GM23338 (cell line): ENCODE measurements at places on chromosomes 4 and X.

- no peak overlapping the region for H3K4me3 ChIP-seq
- H3K36me3 ChIP-seq, result no peaks in the 10 kb centered on the region
- H3K4me1 ChIP-seq, result no peaks in the 10 kb centered on the region; the same call in 1 of the 2 replicates
- no peak overlapping the region for H3K27ac ChIP-seq
Measured at GRCh38 chr4:8837181-8837841, 34.3 kb downstream of the HMX1 start.

- no peak overlapping the region for H3K4me3 ChIP-seq
- no peak overlapping the region for H3K27ac ChIP-seq
- H3K27me3 ChIP-seq, result no peaks in the 10 kb centered on the region
- DNase-seq, result no peak
- H3K4me1 ChIP-seq, result peaks cover 7% of the 10 kb centered on the region; the same call in 1 of the 2 replicates
Measured at GRCh38 chr4:118289794-118290193, 63.0 kb downstream of the PRSS12 start.

- DNase-seq, result no peak
- no peak overlapping the region for H3K4me3 ChIP-seq
- no peak overlapping the region for H3K27ac ChIP-seq
- H3K4me1 ChIP-seq, result no peaks in the 10 kb centered on the region
- no peaks in the 10 kb centered on the region for H3K36me3 ChIP-seq
Measured at GRCh38 chr4:156186111-156186510, 232.4 kb upstream of the CTSO start.

- H3K27ac ChIP-seq, result no peak overlapping the region
- no peak for DNase-seq
- no peak overlapping the region for H3K4me3 ChIP-seq
- H3K4me1 ChIP-seq, result peaks cover 15% of the 10 kb centered on the region
- H3K36me3 ChIP-seq, result no peaks in the 10 kb centered on the region
- no peaks in the 10 kb centered on the region for H3K27me3 ChIP-seq
Measured at GRCh38 chr4:80452055-80452454, 116.5 kb downstream of the CFAP299 start.

DNA sequence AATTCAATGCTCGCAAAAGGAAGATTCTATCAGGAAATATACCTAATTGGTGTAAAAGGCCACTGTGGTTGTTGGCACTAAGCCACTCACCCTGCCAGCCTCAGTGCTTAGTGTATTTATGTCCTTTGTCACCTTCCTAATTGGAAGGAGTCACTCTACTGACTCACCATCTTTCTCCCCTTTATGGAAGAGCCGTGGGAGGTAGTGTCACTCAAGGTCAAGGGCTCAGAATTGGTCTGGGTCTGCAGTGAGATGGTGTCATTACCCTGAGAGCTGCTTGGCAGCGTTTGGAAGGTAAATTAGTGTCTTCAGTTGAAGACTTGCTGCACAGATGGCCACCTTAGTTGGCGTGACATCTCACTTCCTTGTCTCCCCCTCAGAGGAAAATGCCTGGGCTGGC is 41.7 kb upstream of the CDKN2AIP start:
- H3K27ac ChIP-seq, result no peak overlapping the region
- H3K4me1 ChIP-seq, result no peaks in the 10 kb centered on the region
- H3K36me3 ChIP-seq, result no peaks in the 10 kb centered on the region
- DNase-seq, result no peak

- no peak overlapping the region for H3K4me3 ChIP-seq
- no peak overlapping the region for H3K27ac ChIP-seq
- DNase-seq, result no peak
Measured at GRCh38 chr4:153126137-153126536, 78.1 kb upstream of the TRIM2 start.
